ENCODE measurements at places on chromosomes 7 and 10. TPM values are rescaled to one million over a fixed set of nuclear protein-coding genes. Genes with fewer than 3 reads are reported as not detected.

The HOXA7 gene
- 9.3 TPM for total RNA-seq

The AGR2 gene
- not detected for total RNA-seq

The NPFFR1 gene
- 0.03 TPM for total RNA-seq

The RBM20 gene
- 9.9 TPM for total RNA-seq

The NCOA4 gene
- total RNA-seq = 120 TPM

The CH25H gene
- 2.4 TPM for total RNA-seq

The LEP gene
- 0.45 TPM for total RNA-seq

The SDK1 gene
- 46.3 TPM for total RNA-seq

The TWIST1 gene
- total RNA-seq = 12.3 TPM

The DYDC2 gene
- total RNA-seq = not detected

The EIF4EBP2 gene
- 50.4 TPM for total RNA-seq

The XRCC2 gene
- 0.57 TPM for total RNA-seq

The CTAGE8 gene
- total RNA-seq = 1.2 TPM

The NRP1 gene
- total RNA-seq = 111 TPM

- DNase-seq = no peak
Observed at GRCh38 chr10:58518775-58519174, 6.1 kb downstream of the BICC1 start.

DNA sequence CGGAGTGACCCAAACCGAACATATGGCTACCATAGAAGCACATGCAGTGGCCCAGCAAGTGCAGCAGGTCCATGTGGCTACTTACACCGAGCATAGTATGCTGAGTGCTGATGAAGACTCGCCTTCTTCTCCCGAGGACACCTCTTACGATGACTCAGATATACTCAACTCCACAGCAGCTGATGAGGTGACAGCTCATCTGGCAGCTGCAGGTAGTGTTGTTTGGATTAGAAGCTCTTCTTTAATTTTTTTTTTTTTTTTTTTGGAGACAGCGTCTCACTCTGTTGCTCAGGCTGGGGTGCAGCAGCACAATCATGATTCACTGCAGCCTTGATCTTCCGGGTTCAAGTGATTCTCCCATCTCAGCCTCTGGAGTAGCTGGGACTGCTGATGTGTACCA lies 45.8 kb downstream of the NRF1 start:
- DNase-seq = no peak

- peak; percentile 50 for DNase-seq
Observed at GRCh38 chr7:30987936-30988335, 24.2 kb downstream of the GHRHR start.

DNA sequence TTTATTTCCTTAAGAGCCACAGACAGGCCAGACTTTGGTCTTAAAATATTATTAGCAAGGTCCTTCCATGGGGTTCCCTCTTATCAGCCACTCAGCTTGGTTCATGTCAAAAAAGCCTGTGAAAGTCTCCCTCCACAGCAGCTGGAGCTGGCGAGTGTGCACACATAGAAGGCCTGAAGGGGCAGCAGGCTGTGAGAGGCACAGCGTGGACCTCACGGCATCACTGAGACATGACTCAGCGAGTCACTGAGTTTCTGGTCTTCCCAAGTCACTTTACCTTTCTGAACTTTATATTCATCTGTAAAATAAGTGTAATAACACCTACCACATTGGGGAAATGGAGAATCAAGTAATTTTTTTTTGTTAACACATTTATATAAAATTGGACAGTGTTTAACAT lies 8.7 kb downstream of the TAF3 start:
- no peak for DNase-seq

GRCh38 chr10:34731885-34732701 lies 83.0 kb downstream of the PARD3 start:
- DNase-seq = no peak

DNA sequence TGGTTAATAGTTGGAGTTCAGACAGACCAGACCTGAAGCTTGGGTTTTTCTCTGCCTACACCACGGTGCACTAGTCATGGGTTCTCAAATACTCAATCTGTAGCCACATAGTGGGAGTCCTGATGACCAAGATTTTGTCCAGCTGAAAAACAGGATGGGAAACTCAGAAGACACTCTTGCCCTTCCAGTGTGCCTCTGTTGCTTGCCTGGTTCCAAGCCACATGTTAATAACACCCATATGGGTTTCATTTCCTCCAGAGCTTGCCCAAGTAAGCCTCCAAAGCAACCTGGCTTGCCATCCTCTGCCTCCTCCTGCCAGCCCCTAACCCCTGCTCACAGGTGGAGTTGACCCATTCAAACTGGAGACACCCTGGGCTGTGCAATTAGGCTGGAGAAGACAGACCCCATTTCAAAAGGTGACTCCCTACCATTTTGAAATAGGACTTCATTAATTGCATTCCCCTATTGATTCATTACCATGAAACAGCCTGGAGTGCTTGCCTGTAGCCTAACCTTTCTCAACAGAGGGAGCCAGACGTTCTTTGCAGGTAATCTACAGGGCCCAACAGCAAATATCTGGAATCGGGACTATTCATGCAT lies 108.0 kb upstream of the HABP2 start:
- no peak for DNase-seq

GRCh38 chr10:102384053-102384452 lies 11.5 kb upstream of the NFKB2 start:
- DNase-seq = no peak

- no peak for DNase-seq
Observed at GRCh38 chr10:74748468-74749031, 77.8 kb upstream of the KAT6B start.

GRCh38 chr7:48421357-48421756 lies 250.1 kb downstream of the ABCA13 start:
- DNase-seq = no peak

- no peak for DNase-seq
Observed at GRCh38 chr7:148790131-148790726, 91.5 kb downstream of the CUL1 start.

DNA sequence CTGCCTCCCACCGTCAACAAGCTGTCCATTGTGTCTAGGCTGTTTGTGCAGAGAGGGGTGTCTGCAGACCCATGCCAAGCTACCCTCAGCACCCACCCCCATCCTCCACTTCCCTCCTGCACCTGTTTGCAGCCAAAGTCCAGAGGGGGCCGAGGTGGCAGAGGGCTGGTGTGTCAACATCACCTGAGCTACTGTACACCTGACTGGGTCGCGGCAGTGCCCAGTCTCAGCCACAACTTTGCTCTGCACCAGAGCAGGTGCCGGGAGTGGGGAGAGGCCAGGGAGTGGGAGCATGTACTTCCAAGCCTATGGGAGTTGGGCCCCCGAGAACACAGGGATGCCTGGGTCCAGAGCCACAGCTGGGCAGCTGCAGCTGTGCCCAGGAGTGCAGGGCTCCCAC lies 93.1 kb downstream of the AUTS2 start:
- no peak for DNase-seq

DNA sequence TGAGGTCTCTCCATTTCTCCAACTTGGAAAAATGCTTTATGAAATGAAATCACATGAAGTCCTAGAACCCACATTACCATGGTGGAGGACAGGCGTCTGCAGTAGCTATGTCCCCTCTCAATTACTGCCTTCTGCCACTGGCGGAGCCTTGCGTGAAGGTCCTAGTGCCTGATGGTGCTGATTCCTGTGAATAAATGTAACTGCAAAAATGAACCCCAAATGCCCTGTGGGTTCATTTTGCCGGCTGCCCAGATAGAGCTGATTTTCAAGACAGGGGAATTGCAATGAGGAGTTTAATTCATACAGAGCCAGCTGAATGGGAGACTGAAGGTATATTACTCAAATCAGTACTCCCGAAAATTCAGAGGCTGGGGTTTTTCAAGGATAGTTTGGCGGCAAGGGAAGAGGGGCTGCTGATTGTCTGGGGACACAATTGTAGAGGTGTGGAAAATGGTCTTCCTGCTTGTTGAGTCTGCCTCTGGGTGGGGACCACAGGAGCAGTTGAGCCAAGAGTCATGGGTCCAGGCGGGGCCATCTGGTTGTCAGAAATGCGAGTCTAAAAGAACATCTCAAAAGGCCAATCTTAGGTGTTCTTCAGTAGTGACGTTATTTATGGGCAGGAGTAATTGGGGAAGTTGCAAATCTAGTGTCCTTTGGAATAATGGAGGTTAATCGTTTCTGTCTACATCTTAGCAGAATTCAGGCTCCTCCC lies 13.5 kb downstream of the PRF1 start:
- no peak for DNase-seq

DNA sequence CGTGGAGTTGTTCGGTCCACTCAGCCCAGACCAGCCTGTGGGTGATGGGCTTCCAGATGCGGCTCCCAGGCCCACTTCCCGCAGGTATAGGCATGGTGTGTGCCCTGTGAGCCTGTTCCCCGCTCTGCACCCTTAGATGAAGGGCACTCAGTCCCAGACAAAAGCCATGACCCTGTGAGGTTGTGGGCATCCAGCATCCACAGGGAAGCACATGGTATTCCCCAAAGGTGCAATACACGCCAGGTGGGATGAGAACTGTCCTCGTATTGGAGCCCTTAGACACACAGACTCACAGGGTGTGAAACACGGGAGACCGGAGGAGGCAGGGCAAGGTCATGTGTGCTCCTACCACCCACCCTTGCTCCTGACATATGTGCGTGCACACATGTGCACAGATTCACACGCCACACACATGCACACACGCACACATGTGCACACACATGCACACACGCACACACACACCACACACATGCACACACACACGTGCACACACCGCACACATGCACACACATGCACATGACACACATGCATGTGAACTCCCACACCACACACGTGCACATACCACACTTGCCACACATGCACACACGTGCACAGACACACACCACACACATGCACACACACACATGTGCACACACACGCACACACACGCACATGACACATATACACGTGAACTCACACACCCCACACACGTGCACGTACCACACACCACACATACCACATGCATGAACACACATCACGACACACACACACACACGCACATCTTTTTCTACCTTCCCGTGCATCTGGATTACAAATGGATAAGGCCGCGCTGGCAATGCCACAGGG lies 319.4 kb downstream of the WDR37 start:
- no peak for DNase-seq

DNA sequence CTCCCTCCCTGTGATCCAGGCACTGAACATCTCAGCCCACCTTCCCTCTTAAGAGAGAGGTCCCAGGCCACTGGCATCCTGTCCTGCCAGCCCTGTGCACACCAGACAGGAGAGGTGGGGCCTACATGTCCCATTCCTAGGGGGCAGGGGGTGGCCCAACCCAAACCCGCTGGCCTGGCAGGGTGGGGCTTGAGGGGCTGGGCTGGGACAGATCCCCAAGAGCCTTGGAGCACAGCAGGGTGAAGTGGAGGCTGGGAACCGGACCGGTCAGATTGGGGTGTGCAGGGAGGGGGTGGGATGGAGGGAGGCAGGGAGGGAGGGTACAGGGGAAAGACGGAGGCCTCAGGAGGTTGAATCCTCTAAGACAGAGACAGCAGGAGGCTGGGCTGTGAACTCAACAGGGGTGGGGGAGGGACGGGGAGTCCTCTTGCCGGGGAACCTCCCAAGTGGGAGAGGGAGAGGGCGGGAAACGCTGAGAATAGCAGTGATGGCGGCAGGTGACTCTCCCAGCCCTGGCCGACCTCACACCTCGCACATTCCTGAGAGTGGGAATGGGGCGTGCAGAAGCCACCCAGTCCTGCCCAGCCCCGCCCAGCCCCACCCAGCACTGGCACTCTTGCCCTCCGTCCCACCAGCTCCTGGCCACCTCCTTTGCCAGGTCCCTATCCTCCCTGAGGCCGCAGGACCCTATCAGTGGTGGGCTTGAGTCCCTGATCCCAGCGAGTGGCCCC lies 6.7 kb downstream of the TSC22D4 start:
- no peak for DNase-seq

- DNase-seq = no peak
Observed at GRCh38 chr10:16986406-16987205, 143.0 kb downstream of the CUBN start.

DNA sequence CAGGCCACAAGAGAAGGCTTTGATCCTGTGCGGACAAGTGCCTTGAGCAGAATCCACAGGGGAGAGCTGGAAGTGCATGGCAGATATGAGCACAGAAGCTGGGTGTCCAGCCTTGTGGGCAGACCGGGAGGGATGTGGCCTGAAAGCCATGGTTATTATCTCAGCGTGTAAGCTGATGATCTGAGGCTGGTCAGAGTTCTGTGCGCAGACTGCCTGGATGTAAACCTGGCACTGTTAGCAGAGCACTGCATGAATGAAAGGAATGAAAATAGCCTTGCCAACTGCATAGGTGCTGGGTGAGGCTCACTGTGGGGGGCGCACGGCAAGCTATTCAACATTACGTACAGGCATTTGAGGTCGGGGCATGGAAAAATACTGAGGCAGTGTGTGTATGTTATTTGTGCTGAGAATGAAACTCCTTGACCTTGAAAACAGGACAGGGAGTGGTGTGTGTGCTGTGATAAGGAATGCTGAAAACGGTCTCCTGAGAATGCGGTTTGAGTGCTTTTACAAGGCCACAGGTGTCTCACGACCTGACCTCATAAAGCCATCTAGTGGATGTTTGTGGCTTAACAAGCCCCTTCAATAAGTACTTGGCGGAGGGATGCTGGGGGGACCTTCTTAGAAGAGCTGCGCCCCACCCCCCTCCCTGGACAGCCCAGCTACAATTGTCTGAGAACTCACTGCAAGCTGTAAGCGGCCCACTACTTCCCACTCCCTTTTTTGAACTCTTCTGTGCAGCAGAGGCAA lies 18.7 kb downstream of the AKR1C1 start:
- DNase-seq = no peak

- no peak for DNase-seq
Observed at GRCh38 chr7:95335093-95335492, 10.8 kb upstream of the PON1 start.

DNA sequence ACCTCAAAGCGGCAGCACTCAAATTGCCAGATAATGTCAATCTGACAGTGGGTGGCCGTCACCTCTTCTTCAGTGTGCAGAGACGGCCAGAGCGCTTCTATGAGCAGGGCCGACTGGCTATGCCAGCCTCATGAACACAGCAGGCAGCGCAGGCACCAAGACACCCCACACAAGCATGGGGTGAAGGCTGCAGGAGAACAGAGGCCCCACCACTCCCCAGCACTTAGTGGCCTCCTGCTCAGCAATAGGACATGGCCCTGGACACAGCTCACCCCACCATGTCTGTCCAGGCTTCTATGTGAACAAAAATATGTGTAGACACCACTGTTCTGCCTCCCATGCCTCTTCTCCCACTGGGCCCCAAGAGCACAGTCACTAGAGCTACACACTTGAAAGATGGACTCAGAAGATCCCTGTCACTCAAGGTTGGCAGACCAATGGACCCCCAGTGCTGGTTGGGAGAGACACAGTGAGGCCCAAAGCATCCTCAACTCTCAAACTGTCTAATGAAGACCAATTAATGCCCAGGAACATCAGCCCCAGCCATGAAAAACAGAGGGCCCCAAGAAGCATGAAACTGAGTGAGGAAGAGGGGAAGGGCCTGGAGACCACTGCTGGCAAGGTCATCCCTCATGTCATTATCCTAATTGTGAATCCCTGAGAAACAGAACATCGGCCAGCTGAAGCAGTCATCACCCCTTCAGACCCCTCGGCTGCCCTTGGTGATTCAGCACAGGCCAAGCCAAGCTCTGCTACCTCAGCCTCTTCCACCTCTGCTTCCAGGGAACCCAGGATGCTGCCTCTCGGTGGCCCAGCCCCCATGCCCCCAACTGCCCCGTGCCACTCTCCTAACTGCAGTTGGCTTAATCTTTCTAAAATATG lies 77.7 kb downstream of the GRID1 start:
- no peak for DNase-seq
